Stimulated activated CD8-positive, alpha-beta memory T cell treated with anti-CD3 and anti-CD28 coated beads, Interleukin-7, amount 100 ng/mL, for 48 hours (primary cell): ENCODE measurements at places on chromosomes 11 and 22.

DNA sequence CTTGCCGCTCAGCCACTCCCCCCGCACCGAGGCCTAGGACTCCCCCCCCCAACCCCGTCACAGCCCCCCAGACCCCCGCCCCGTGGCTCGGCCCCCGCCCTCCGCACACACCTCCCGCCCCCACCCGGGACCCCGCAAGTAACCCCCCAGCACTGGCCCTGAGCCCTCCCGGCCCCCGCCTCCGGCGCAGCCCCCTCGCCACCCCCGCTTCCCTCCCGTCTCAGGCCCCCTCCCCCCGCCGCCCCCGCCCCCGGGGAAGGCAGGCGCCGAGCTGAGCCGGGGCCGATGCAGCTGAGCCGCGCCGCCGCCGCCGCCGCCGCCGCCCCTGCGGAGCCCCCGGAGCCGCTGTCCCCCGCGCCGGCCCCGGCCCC is 1.5 kb downstream of the SHANK3 start:
- DNase-seq, result no peak

GRCh38 chr11:62033191-62034035 is 66.0 kb upstream of the FTH1 start:
- no peak for DNase-seq

DNA sequence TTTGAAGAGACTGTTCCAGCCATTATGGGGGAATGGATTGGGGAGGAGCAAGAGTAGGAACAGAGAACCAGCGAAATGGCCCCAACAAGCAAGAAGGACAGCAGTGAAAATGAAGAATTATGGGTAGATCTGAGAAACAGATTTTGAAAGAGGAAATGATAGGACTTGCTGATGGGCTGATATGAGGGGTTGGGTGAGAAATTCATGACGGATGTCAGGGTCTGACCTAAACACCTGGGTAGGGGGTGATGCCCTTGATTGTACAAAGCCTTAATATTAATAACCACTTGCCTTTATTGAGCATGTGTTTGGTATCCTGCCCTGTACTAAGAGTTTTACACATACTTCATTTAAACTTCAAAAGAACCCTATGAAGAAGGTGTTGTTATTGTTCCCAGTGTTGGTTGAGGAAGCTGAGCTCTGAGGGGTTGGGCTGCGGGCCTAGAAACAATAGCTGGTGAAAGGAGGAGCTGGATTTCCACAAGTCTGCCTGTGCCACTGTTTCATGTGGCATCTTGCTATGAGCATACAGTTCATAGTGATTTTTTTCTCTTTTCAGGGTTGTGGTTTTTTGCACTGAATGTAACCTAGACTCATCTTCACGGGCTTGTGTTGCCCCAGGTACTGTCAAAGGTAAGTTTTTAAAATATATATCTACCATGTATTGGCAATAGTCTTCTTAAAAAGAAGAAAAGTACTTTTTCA is 61.1 kb upstream of the TNRC6B start:
- no peak for DNase-seq

DNA sequence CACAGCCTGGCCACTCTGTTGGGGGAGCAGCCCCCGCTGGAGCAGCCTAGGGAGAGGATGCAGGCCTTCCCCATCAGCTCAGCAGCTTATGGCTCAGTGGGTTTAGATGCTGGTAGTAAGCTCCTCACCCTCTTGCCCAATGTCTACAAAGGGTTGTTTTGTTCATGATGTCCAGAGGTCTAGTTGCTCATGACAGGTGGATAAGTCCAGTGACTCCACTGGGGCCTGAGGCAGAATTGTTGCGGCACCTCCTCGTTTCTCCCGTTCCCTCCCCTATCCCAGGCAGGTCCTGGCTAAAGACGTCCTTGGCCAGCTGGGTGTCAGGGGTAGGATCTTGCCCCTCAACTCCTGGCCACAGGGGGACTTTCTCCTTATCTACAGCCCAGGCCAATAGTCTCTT is 233.5 kb upstream of the B3GAT1 start:
- DNase-seq, result no peak

GRCh38 chr22:20964090-20964798 is 2.8 kb upstream of the AIFM3 start:
- DNase-seq, result no peak

GRCh38 chr22:29710922-29711593 is 8.7 kb upstream of the CABP7 start:
- no peak for DNase-seq

DNA sequence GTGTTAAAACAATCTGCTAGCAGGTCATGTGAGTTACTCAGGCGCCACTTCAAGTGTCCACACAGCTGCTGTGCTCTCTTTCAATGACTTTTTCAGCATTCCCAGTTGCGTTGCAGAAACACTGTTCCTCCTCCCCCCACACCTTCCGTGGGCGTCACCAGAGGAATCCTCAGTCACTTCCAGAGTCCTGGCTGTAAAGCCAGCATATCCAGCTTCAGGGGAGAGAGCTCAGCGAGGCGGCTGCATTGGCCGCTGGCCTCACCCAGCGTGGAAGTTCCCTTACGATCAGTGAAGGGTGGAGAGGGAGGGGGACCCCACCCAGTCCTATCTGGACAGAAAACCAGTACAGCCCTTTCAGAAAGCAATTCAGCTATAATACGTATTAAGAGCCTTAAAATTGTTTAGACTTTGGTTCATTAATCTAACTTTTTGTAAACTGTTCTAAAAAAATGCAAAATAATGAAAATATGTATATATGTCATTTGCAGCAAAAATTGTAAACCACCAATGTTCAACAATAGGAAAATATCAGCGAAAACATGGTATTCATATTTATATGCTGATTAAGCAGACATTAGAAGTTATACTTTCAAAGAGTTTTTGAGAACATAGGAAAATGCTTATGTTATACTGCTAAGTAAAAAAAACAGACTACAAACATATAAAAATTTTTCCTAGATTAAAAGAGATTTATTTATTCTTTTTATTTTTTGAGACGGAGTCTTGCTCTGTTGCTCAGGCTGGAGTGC is 2.8 kb upstream of the ANO9 start:
- no peak for DNase-seq

DNA sequence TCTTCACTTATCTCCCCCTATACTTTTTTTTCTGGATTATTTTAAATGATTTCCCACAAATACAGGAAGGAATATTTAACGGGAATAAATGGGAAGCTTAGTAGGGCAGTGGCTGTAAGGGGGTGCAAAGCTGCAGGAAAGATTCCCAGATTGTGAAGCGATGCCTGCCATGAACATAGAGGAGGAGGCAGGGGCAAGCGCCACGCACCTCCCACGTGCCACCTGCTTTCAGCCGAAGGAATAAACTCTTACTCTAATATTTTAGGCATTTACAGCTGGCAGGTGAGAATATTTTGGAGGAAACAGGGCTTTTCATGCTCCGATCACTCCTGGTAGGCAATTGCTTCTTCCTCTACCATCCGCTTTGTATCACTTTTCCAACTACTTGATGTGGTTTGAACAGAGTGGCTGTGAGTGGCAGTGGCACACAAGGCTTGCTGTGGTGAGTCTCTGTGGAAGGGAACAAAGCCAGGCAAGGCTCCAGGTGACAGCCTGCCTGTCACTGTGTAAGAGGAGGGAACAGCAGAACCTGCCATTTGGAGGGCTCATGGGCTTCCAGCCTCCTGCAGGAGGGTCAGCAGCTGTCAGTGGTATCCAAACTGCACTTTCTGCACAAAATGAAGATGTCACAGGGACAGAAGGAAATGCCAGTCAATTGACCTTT is 54.5 kb upstream of the PLET1 start:
- no peak for DNase-seq

- no peak for DNase-seq
Measured at GRCh38 chr11:104776501-104777170, 121.6 kb downstream of the CASP12 start.

- DNase-seq, result no peak
Measured at GRCh38 chr11:85710917-85711316, 24.9 kb upstream of the CCDC89 start.

DNA sequence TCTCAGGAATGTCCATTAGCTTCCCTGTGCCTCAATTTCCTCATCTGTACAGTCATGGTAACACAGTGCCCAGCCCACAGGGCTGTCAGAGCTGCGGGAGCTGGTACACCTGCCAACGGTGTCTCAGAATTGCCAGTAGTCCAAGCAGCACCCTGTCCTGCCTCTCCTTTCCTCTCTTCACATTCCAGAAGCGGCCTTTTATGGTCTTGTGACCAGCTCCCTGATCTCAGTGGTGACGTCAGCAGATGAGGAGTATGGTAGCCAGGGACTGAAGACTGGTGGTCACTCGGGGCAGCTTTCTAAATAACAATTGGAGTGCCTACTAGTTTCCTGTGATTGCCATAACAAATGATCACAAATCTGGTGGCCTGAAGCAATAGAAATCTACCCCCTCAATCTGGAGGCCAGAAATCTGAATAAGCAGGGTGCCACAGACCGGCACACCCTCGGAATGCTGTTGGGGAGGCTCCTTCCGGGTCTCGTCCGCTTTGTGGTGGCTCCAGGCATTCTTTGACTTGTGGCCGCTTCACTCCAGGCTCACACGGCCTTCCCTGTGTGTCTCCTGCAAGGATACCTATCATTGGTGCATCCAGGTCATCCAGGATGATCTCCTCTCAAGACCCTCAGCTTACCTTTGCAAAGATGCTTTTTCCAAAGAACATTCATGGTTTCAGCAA is 2.1 kb downstream of the FADD start:
- DNase-seq, result no peak

GRCh38 chr11:82858556-82859091 is 41.6 kb downstream of the PRCP start:
- no peak for DNase-seq

DNA sequence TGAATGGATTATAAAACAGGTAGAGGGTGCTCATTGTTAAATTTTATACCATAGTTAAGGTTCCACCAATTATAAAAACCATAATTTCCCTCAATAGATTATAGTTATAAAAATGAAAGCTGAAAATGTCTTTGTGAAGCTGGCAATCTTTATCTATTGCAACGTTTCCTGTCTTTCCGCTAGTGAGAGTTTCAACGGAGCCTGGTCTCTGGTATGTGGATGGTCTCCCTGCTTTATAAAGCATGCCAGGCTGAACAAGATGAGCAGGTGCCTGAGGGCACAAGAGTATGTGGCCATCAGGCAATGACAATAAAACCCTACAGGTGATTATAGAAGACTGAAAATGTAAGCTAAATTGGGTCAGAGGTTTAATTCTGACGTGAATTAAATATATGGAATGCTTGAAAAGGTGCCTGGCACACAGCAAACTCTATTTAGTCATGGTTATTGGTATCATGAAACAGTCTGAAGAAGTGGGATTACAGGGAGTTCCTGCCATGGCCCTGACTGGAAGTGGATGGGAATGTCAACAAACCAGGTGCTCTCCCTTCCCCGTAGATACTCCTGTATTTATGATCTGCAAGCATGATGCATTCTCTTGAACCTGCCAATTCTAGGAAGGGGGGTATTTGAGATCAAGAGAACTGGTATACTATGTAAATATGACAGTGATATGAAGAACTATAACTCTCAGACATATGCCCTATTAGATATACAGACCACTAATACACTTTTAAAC is 115.7 kb downstream of the ENTHD1 start:
- no peak for DNase-seq

- no peak for DNase-seq
Measured at GRCh38 chr11:27158456-27159334, 118.1 kb downstream of the BBOX1 start.

DNA sequence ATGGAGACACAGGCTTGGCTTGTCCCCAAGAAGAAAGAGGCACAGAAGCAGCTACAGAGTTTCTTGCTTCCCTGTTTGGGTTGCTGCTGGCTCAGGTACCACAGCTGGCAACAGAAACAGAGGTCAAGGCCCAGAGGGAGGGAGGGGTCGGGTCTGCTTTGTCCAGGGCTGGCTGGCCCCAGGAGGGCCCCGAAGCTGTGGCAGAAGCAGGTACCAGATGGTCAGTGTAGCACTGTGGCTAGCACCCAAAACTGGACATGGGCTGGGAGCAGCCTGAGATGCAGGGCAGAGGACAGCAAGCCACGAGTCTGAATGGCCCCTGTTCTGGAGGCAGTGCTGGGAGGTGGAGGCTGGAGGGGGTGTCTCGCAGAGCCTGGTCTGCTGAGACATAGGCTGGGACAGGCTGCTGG is 52.3 kb upstream of the CCDC188 start:
- no peak for DNase-seq

DNA sequence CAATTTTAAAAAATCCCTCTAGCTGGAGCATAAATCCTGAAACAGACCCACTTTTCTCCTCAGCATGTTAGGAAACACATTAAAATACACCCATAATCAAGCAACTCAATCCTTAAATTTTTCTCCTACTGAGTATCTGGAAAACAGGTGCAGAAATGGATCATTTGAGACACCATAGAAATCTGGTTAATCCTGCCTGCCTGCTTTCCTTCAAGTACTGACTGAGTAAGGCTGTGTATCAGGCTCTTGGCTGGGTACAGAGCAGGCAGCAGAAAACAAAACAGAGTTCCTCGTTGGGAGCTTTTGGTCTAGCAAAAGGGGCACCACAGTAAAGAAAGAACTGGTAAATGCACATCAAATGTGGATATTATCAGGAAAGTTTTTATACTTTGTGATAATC is 1.9 kb downstream of the KCNQ1OT1 start:
- no peak for DNase-seq

- no peak for DNase-seq
Measured at GRCh38 chr11:124745835-124746620, 6.0 kb downstream of the VSIG2 start.

GRCh38 chr11:17552041-17552355 is 4.9 kb downstream of the OTOG start:
- no peak for DNase-seq
